ENCODE measurements at places on chromosomes 13 and 19.

- DNase-seq: no peak
Observed at GRCh38 chr13:56687131-56687530, 453.6 kb upstream of the PRR20A start.

DNA sequence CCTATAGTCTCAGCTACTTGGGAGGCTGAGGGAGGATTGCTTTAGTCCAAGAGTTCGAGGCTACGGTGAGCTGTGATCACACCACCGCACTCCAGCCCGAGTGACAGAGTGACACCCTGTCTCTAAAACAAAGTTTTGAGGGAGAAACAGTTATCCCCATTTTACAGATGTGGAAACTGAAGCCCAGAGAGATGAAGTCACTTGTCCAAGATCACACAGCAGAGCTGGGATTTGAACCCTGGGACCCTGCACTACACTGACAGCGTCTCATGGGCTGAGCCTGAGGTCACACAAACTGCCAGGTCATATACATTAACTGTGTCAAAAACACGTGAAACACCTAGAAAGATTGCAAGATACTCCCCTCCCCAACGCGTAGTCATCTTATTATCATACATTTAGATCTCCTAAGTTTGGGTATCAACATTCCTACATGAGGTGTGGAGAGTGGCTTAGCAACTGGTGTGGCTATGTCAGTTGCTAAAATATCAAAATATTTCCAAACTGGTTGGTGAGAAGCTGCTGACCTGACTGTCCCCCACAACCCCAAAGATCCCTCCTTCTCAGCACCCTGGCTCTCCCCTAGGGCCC lies 8.2 kb downstream of the FCGBP start:
- no peak for DNase-seq

- no peak for DNase-seq
Observed at GRCh38 chr19:6185835-6186834, 50.7 kb downstream of the ACSBG2 start.

- no peak for DNase-seq
Observed at GRCh38 chr19:13843104-13843921, 33.6 kb upstream of the NANOS3 start.

- DNase-seq: no peak
Observed at GRCh38 chr19:18349524-18350128, 9.2 kb downstream of the PGPEP1 start.

GRCh38 chr13:51032831-51033230 lies 78.2 kb downstream of the C13orf42 start:
- DNase-seq: no peak

DNA sequence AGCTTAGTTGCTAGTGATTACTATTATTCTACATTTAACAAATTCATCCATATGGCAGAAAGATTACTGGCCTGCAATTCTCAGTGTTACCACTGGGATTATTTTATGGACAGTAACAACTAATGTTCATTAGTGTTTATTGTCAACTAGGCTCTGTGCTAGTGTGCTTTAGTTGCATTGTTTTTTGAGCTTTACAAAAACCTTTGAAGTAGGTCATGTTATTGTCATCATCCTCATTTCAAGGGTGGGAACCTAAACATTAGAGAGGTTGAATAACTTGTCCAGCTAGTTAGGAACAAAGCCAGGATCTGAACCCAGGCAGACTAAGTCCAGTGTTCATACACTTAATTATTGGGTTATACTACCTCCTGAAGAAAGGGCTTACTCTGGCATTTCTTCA lies 27.8 kb upstream of the TDRD3 start:
- no peak for DNase-seq

- DNase-seq: no peak
Observed at GRCh38 chr19:282501-282900, 8.7 kb downstream of the PLPP2 start.

- DNase-seq: no peak
Observed at GRCh38 chr19:33554391-33554790, 32.8 kb upstream of the PEPD start.

GRCh38 chr19:8366961-8367326 lies 3.0 kb downstream of the ANGPTL4 start:
- no peak for DNase-seq

DNA sequence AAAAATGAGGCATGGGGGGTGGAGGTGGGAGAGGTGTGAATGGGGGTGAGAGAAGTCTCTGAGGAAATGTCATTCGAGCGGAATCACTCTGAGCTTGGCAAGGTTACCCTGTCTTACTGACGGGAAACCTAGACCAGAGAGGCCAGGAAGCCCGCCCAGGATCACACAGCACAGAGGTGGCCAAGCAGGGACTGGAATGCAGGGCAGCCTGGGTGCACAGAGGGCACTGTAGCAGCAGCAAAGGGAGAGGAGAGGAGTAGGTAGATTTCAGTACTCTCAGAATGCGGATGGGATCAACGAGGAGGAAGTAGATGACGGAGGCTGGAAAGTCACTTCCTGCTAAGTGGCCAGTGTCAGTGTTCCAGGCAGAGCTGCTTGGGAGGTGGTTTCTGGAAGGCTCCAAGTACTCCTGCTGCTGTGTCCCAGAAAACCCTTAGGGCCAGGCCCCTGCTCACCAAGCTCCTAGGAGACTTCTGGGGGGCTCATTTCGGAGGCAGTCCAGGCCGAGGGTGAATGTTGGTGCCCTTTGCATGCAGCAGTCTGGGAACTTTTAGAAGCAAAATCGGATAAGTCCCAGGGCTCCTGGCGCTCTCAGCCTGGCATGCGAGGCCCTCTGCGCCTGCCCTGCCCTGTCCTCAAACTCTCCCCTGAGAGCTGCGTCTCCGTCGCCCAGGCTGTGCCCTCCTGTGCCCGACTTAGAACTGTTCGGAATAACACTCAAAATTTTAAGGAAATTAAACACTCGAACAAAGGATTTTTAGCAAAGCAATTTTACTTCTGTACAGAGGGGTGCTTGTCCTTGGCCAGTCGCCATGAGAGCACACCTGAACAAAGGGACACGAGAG lies 33.5 kb downstream of the DNM2 start:
- no peak for DNase-seq

DNA sequence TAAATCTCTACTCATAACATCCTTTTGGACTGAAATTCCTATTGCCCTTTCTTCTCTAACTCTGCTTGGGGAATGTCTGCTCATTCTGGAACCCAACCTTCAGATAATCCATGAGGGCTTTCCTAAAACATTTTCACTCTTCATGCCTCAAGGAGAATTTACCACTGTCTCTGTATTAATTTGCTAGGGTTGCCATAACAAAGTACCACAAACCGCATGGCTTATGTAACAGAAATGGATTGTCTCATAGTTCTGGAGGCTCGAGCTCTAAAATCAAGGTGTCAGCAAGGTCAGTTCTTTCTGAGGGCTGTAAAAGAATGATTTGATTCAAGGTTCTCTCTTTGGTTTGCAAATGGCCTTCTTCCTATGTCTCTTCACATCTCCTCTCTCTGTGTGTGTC lies 209.7 kb downstream of the LACC1 start:
- DNase-seq: no peak

DNA sequence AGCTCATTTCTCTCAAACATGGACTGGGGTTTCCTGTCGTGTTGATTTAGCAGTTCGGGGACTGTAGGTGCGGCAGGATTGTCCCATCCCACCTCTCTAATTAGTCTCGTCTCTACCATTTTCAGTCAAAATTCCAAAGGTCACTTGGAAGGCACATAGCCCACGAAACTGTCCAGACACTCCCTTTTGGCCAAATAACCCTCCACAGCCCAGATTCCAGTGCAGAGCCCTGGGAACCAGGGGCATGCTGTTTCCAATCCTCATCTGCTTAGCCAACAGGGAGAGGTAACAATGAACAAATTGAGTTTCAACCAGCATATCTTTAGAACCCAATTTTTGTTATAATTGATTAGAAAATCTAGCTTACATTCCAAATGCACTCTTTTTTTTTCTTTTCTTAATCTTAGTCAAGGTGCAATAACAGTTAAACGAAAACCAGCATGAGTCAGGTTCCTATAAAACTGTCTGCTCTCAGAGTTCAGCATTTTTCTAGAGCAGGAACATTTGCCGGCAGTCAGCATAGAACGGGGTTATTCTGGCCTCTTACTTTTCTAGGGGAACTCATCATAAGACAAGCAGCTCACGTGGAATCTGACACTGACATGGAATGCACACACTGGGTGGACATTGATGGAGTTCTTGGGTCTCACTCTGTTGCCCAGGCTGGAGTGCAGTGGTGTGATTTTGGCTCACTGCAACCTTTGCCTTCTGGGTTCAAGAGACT lies 14.4 kb upstream of the CEBPA start:
- DNase-seq: no peak

GRCh38 chr13:51844862-51845573 lies at the start of gene TMEM272:
Gene TMEM272, minus strand, starts transcription at chr13:51845177. Its CDS starts 6,647 bp downstream, at chr13:51838530.
- DNase-seq: no peak

DNA sequence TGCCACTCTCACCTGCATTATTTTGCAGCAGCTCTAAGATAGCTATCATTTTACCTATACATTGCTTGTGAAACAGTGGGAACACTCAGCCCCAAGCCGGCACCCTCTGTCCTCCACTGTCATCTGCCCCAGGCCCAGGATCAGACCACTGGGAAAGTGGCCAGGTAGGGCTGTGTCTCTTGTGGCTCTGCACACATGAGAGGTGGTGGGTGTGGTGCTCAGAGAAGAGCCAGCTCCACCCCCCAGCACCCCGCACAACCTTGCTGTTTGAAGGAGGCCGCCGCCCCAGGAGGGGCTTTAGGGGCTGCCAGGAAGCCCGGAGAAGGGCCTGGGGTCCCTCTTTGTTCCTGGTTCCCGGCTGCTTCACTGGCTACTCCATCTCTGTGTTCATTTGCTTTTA lies 26.6 kb downstream of the PPP1R37 start:
- no peak for DNase-seq

GRCh38 chr13:92103689-92104153 lies 705.3 kb downstream of the GPC5 start:
- DNase-seq: peak; percentile 79

- DNase-seq: no peak
Observed at GRCh38 chr13:112754281-112755025, 64.6 kb downstream of the ATP11A start.

DNA sequence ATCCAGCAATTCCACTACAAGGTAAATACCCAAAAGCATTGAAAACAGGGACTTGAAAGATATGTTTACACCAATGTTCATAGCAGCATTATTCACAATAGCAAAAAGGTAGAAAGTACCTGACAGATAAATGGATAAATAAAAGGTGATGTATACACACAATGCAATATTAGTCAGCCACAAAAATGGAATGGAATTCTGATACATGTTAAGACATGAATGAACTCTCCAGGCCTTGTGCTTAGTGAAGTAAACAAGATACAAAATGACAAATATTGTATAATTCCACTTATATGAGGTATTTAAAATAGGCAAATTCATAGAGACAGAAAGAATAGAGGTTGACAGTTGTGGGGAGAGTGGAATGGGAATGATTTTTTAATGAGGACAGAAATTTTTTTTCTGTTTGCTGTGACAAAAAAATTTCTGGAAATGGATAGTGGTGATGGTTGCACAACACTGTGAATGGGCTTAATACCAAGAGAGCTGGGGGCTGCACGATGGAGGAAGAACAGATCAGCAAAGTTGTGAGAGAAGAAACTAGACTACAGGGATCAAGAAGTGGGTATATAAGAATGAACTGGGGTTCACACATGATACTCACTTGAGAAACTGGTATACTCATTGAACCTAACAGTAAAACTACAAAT lies 137.2 kb downstream of the MZT1 start:
- DNase-seq: no peak

DNA sequence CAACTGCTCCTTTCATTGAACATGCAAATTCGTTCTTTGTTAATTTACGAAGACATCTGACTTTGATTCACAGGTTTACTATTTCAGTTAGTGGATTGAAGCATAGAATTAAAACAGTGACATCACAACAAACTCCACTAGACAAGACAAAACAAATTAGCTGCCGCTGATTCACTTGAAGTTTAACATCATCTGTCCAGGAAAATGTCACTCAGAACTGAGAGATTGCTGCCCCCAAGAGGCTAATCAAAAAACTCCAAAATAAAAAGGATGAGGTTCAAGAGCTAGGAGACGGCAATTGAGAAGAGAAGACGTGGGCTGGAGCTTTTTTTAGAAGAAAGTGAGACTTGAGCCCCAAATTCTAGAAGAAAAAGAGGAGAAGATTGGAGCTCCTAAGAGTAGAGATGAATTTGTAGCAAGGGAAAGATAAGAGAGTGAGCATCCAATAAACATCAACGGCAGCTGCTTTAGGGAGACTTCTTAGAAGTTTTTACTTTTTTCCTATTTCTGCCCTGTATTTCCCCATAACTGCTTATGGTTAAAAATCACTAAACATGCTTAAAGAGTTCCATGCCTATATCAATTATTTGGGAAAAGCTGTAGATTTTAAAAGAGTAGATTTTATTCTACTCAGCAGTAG lies 40.8 kb upstream of the TPP2 start:
- peak; percentile 49 for DNase-seq

DNA sequence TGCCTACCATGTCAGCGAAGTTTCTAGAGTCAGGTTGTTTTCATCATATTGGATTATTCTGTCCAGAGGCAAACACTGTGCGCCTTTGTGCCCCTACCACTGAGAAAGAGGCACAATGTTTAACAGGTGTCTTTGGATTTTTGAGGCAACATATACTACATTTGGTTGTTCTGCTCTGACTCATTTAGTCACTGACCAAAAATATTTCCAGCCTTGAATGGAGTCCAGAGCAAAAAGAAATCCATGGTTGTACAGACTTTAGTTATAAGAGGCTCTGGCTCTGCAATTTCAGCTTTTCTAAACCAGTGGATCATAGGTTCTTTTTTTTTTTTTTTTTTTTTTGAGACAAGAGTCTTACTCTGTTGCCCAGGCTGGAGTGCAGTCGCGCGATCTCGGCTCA lies 35.7 kb downstream of the LACC1 start:
- no peak for DNase-seq

DNA sequence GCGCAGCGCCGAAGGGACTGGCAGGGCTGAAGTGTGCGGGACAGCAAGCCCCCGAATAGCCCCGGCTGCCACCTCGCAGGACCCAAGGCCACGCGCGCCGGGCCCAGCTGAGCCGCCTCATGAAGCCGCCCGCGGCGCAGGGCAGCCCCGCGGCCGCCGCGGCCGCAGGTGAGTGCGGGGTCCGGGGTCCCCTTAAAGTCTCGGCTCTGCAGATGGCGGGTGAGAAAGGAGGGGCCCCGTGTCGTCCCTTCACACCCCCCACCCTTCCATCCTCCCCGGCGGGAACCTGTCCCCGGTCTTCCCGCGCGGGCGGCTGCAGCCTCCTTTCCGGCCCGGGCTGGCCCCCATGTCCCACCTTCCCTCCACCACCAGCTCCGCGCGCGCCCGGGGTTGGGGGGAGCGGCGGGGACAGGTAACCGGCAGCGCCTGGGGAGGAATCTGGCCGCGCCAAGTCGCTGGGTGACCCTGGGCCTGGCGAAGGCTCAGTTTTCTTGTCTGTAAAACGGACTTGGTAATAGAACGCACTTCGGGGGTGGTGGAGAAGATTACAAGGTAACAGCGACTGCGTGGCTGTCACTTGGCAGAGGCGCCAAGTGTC lies 338 bp downstream of the RGCC start:
- DNase-seq: no peak

GRCh38 chr13:79966493-79966895 lies 374.4 kb downstream of the SPRY2 start:
- DNase-seq: no peak

- no peak for DNase-seq
Observed at GRCh38 chr19:44648631-44649251, 5.0 kb downstream of the PVR start.

GRCh38 chr13:79386125-79386826 lies 19.8 kb downstream of the RBM26 start:
- DNase-seq: no peak
